CD4-positive, alpha-beta T cell treated with Interleukin-12 subunit alpha and Interleukin-12 subunit beta, for 1 hour (primary cell): ENCODE measurements at places on chromosomes 7 and 10.

DNA sequence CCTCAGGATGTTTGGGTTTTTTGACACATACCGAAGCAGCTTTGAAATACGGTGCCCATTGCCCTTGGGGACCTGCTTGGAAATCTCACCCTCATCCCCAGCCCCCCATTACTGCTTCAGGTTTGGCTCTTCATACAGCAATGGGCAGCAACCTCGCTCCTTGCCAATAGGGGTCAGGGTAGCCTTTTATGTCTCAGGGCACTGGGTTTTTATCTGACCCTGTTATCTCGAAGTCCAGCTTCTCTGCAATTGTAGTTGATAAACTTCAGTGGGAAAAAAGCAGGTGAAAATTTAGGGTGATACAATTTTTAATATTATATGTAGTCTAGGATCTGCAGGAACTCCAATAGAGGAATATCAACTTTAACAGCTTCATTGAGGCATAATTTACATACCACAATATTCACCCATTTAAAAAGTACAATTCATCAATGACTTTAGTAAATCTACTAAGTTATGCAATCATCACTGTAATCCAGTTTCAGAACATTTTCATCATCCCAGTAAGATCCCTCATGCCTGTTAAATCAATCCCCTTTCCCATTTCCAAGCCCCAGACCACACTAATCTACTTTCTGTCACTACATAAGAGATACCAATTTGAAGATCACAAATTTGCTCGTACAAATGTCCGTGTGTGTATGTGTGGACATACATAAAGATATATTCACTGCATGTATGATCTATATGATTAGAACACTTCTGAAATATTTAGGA is 386.2 kb downstream of the KCNMA1 start:
- no peak for DNase-seq

DNA sequence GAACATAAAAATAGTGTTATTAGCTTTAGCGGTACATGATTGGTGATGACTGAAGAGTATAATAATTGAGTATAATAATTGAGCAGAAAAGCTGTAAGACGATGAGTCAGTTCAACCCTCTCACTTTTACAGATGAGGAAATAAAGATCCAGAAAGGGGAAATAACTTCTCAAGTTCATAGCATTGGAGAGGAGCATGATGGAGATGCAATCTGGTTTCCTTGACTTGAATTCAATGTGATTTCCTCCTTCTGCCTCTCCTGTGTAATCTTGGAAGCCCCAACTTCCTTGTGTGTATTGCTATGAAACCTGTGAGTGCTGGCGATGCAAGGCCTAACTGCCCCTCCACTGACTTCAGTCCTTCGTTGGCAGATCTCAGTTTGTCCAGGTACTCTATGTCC is 265.1 kb downstream of the LRMDA start:
- peak; percentile 2 for DNase-seq

DNA sequence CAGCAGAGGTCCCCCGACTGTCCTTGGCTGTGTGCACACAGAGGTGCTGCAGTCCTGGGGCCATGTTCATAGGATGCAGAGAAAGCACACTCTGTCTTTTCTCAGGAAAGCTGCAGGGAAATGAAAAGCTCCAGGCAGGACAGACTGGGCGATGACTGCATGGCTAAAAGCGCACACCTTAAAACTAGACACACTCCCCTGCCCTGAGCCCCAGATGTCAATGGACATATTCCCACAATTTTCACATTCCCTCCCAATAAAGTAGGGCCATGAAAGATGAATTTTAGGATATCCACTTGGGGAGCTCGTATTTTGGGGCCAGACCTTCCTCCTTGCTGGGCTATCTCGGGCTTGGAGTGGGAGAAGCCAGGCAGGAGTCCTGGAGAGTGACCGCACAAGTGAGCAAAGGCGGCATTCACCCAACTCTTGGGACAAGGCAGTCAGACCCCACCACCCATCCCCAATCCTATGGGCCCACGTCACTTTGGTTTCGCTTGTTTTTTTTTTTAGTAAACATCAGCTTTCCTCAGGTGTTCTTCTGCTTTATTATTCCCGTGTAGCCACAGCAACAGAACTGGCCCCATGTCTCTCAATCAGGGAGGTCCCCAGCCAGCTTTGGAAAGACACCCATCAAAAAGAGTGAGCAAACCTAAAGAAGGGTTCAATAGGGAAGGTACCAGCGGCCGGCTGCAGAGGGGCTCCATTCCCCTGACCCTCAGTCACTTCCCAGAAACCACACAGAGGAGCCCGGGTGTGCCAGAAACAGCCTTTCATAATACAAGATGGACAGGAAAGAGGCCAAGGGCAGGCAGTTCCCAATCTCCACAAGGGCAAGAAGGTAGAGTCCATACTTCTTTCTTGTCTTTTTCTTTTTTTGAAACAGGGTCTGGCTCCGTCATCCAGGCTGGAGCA is 12.7 kb downstream of the GPRIN2 start:
- DNase-seq = no peak

DNA sequence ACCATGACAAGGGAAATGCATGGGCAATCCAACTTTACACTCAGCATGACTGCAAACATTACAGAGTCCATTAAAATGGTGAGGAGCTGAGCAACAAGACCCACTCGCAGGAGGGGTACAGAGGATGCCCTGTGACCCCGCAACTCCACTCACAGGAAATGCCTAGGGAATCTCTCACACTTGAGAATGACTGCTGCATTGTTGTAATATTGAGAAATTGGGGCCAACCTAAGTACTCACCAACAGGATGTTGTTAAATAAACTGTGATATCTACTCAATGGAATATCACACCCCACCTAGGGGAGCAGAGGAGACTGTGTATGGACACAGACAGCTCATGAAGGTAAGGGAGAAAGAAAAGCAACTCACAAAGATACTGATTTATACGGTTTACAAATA is 53.4 kb upstream of the CAMK2B start:
- no peak for DNase-seq

- no peak for DNase-seq
These were observed 130.6 kb upstream of the LSM8 start for GRCh38 chr7:118053353-118053752.

DNA sequence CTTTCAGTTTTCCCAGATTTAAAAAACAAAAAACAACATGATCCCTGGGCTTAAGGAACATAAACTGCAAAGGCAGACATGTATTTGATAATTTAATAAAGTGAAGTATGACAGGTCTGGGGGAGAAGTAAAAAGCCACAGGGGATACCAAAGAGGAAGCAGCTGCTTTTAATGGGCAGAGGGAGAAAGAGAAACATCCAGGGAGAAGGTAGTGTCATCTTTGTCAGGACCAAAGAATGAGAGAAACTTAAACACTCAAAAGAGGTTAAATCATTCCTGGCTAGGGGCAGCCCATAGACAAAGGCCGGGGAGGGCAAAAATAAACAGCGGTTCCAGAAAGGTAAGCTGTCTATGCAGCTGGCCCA is 94.5 kb downstream of the GRB10 start:
- DNase-seq = no peak

GRCh38 chr7:13990984-13991790 is 1.7 kb upstream of the ETV1 start:
- DNase-seq = peak; percentile 75

DNA sequence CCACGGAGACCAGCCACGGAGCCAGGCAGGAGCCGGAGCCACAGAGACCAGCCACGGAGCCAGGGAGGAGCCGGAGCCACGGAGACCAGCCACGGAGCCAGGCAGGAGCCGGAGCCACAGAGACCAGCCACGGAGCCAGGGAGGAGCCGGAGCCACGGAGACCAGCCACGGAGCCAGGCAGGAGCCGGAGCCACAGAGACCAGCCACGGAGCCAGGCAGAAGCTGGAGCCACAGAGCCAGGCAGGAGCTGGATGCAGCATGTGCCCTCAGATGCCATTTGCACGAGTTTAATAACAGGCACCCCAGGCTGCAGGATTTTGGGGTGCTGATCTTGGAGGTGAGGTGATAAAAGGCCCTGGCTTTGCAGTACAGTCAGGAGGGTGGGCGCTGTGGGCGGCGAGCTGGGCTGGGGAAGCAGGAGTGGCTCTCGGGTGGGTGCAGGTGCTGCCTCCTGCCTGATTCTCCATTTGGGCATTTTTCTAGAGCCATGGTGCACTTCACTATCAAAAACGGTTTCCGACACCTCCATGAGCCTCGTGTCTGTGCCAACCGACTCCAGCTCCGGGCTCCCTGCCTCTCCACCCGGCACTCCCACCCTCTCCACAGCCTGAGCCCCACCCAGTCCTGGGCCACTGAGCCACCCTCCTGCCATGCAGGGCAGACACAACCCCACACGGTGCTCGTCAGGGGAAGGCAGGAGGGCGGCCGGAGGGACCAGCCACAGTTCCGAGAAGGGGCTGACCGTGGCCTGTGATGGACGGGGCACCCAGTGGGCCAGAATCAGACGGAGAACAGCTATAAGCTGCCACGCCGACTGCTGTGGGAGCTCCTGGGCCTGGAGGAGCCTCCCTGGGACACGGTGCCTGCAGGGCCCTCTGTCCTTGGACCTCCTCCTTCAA is 40.8 kb upstream of the NKX6-2 start:
- DNase-seq = no peak

GRCh38 chr10:96708456-96708855 is 11.9 kb downstream of the PIK3AP1 start:
- DNase-seq = no peak

DNA sequence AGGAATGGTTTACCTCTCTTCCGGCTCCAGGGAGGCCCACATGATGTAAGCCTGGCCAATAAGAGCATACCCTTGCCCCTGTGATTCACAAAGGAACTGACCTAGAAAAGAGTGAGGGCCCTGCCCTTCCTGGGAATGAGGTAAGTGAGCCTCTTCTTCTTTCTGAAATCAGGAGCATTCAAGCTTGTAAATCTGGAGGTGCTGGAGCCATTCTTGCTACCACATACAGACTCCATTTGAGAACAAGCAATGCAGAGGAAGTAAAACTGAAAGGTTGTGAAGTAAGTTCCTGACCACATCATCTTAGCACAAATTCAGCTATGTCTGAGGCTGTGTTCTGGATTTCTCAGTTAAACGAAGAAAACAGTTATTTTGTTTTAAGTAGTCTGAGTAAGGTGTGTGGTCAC is 132.2 kb downstream of the CD36 start:
- no peak for DNase-seq

GRCh38 chr7:20906801-20907453 is 120.2 kb upstream of the SP8 start:
- no peak for DNase-seq

DNA sequence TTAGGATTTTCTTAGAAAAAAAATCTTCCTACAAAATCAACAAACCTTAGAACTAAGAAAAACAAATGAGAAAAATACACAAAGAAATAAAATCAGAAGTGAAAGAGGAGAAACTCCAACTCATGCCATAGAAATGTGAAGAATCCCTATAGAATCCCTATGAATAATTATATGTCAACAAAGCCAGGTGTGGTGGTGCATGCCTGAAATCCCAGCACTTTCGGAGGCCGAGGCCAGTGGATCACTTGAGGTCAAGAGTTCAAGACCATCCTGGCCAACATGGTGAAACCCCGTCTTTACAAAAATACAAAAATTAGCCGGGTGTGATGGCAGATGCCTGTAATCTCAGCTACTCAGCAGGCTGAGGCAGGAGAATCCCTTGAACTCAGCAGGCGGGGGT is 27.1 kb downstream of the ACSM6 start:
- DNase-seq = no peak

DNA sequence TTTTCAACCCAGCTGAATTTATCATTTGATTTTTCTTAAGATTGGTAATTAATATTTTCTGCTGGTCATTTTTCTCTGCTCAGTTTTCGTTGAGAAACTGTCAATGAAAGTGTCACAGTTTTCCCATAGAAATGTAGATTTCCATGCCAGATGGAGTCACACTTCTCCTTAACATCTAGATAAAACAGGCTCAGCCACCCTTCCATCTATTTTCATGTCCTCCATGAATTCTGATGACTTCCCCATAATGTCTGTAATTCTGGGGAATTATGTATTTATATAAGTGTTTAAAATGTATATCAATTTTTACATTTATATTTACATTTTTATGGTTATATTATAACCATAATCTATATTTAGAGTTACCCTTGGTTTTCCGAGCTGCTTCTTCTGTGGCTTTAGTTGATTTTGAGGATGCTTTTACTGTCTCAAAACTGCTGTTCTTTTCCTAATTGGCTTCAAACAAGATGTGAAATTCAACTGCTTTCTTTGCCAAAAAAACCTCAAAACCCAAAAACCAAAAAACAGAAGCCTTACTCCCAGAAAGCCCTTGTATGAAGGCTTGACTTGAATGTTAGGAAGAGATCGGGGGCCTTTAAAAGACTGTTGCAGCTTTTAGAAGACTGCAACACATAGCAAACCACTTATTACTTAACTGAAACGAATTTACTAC is 95.4 kb upstream of the CDCA7L start:
- no peak for DNase-seq

GRCh38 chr10:81108516-81109199 is 571.0 kb downstream of the SH2D4B start:
- DNase-seq = no peak

GRCh38 chr7:19109000-19109946 is 8.2 kb downstream of the TWIST1 start:
- no peak for DNase-seq

DNA sequence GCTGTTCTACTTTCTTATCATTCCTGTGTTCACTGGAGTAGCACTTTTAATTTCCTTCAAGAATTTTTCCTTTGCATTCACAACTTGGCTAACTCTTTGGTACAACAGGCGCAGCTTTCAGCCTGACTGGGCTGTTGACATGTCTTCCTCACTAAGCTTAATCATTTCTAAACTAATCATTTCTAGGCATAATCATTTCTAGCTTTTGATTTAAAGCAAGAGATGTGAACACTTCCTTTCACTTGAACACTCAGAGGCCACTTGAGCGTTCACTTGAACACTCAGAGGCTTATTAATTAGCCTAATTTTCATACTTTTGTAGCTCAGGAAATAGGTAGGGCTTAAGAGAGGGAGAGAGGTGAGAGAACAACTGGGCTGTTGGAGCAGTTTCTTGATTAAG is 15.9 kb downstream of the C10orf90 start:
- no peak for DNase-seq

DNA sequence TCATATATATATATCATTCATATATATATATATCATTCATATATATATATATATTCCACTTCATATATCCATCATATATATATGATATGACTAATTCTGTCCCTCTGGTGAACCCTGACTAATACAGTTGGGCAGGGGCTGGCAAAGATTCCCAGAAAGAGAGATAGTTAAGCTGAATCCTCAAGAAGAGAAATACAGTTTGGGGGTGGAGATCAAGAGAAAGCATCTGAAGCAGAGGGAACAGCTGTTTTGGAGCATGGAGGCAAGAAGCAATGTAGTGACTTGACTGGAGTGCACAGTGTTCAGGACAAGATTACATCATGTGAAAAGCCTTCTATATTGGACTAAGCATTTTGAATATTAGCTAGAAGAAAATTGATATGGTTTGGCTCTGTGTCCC is 540.7 kb downstream of the MAGI2 start:
- no peak for DNase-seq

- DNase-seq = no peak
These were observed 81.6 kb upstream of the ANLN start for GRCh38 chr7:36308031-36308430.
